Breast epithelium (tissue), 4 donors: ENCODE measurements at places on chromosomes 16 and 17. TPM values are rescaled to one million over a fixed set of nuclear protein-coding genes. Genes with fewer than 3 reads are reported as not detected.
A peak's percentile ranks its signal among the peaks of the same experiment; 100 is the strongest.

DNA sequence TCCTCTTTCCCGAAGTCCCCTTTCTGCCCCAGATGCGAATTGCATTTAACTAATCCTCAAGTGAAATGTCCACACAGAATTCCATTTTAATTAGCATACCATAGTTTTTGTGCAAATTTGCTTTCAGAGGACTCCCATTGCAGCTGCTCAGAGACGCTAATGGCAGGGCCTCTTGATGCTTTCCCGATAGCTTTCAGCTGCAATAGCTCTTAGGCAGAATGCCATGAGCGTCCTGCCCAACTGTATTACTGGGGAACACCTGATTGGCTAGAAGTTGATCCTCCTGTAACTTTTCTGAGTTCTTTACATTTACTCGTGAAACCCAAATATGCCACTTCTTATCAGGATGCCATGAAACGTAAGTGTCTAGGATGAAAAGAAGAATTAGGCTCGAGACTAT, 203.0 kb downstream of the UTP18 start:
- no peaks in the 10 kb centered on the region for H3K4me1 ChIP-seq
- no peak for DNase-seq
- no peaks in the 10 kb centered on the region for H3K27me3 ChIP-seq
- H3K27ac ChIP-seq, result no peak overlapping the region

- H3K27ac ChIP-seq, result no peak overlapping the region
- DNase-seq, result no peak
- H3K27me3 ChIP-seq, result no peaks in the 10 kb centered on the region
- no peaks in the 10 kb centered on the region for H3K4me1 ChIP-seq
These were observed 175.2 kb downstream of the KCNJ2 start for GRCh38 chr17:70344386-70345060.

GRCh38 chr16:3952737-3953131, 72.2 kb upstream of the CREBBP start:
- no peaks in the 10 kb centered on the region for H3K36me3 ChIP-seq
- H3K27me3 ChIP-seq, result no peaks in the 10 kb centered on the region
- H3K4me1 ChIP-seq, result no peaks in the 10 kb centered on the region
- H3K27ac ChIP-seq, result peak overlapping the region; percentile 61

DNA sequence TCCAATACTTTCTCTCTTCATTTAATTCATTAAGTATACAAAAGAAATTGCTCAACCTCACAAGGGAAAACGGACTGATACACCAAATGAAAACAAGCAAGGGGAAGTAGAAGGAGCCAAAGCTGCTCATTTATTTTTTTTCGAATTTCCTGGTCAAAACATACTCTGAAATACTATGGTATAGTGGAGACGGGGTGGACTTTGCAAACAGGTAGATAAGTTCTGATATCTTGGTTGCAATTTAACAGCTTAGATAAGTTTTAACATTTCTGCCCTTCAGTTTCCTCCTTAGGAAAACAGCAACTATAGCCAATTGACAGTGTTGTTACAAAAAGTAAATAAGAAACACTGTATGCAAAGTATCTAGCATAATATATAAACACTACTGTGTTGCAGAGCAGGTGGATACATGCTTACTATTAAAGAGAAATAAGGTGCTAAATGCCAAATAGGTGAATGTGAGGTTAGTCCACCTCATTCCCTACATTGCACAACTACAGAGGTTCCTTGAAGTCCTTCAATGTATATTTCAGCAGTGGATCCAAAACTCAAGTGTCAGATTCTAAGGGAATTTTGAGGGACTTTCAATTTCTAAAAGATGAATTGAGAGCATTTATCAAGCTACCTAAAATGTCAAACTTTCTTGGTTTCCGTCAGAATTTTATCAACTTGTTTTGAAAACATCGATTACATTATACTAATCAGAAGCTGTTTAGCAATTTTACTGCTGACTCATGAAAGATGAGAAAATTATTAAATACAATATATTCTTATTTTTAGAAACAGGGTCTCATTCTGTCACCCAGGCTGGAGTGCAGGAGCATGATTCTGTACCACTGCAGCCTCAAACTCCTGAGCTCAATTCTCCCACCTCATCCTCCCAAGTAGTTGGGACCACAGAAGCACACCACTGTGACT, 11.0 kb downstream of the CCDC47 start:
- no peak for DNase-seq
- no peaks in the 10 kb centered on the region for H3K27me3 ChIP-seq
- H3K4me3 ChIP-seq, result no peak overlapping the region
- H3K36me3 ChIP-seq, result peaks cover 8% of the 10 kb centered on the region
- no peaks in the 10 kb centered on the region for H3K4me1 ChIP-seq
- H3K27ac ChIP-seq, result no peak overlapping the region

- no peak overlapping the region for H3K27ac ChIP-seq
- no peaks in the 10 kb centered on the region for H3K36me3 ChIP-seq
- no peaks in the 10 kb centered on the region for H3K4me1 ChIP-seq
- no peak overlapping the region for H3K4me3 ChIP-seq
- no peaks in the 10 kb centered on the region for H3K27me3 ChIP-seq
- DNase-seq, result no peak
These were observed 269.9 kb downstream of the BCAS3 start for GRCh38 chr17:60947543-60947942.

- H3K27me3 ChIP-seq, result no peaks in the 10 kb centered on the region
- no peak overlapping the region for H3K4me3 ChIP-seq
- no peaks in the 10 kb centered on the region for H3K4me1 ChIP-seq
- no peak for DNase-seq
- H3K36me3 ChIP-seq, result no peaks in the 10 kb centered on the region
These were observed 24.8 kb upstream of the NAGS start for GRCh38 chr17:43979671-43980070.

- no peak for DNase-seq
- no peak overlapping the region for H3K4me3 ChIP-seq
- H3K36me3 ChIP-seq, result no peaks in the 10 kb centered on the region
- no peaks in the 10 kb centered on the region for H3K27me3 ChIP-seq
These were observed 30.4 kb downstream of the SLC7A5 start for GRCh38 chr16:87838643-87839541.

DNA sequence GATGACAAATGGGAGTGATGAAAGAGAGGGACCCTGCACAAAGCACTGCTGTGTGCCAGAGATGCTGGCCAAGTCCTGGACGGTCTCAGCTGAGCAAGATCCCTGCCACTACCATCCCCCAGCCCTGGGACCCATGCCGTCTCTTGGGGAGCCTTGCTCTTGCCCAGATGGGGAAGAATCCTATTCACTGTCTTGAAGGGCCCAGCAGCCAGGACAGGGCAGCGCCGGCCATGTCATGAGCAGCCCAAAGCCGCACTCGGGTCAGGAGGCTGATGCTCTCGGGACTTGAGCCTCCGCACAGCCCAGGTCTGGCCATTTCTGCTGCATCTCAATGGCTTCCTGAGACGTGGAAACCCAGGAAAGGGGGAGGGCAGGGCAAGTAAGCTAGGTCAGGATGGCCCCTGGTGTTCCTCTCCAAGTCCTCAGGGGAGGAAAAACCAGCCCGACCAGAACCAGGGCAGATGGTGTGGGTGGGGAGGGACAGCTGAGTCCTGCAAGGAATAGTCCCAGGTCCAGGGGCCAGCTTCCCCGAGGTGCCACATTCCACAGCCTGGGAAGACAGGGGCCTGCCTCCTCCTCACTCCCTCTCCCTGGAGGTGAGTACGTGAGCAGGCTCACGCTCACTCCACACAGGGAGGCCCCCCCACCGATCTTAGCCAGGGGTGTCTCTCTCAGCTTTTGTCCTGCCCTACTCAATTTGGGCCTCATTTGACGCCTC, 7.8 kb upstream of the KRT19 start:
- peak overlapping the region; percentile 3 for H3K4me3 ChIP-seq
- DNase-seq, result peak; percentile 84
- H3K36me3 ChIP-seq, result no peaks in the 10 kb centered on the region
- H3K4me1 ChIP-seq, result peaks cover 34% of the 10 kb centered on the region
- H3K27me3 ChIP-seq, result no peaks in the 10 kb centered on the region

- no peak for DNase-seq
- no peak overlapping the region for H3K4me3 ChIP-seq
- no peaks in the 10 kb centered on the region for H3K4me1 ChIP-seq
- H3K36me3 ChIP-seq, result no peaks in the 10 kb centered on the region
These were observed 13.1 kb downstream of the SOST start for GRCh38 chr17:43745541-43745940.

DNA sequence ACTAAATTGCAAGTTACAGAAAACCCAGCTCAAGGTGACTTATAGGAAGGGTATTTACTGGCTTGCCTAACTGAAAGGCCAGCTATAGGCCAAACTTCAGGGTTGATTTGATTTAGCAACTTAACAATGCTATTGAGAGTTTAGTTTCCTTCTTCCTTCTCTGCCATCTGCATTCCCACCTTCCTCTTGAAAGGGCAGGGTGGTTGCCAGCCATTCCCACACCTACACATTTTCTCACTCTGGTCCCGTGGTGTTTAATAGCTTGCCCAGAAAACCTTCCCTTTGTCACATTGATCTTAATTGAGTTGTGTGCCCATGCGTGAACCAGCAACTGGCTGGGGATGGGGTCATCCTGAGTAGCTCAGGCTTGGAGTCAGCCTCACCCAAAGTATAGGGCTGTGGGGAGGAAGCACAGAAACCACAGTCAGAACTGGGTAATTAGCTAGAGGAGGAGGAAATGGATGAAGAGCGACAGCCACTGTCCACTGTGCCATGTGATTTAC, 194.7 kb downstream of the SPECC1 start:
- no peaks in the 10 kb centered on the region for H3K36me3 ChIP-seq
- no peaks in the 10 kb centered on the region for H3K27me3 ChIP-seq
- H3K4me1 ChIP-seq, result no peaks in the 10 kb centered on the region
- H3K4me3 ChIP-seq, result no peak overlapping the region
- no peak for DNase-seq

- peak overlapping the region; percentile 97 for H3K27ac ChIP-seq
- no peaks in the 10 kb centered on the region for H3K4me1 ChIP-seq
- no peaks in the 10 kb centered on the region for H3K27me3 ChIP-seq
- no peaks in the 10 kb centered on the region for H3K36me3 ChIP-seq
- no peak for DNase-seq
These were observed 1.1 kb upstream of the HAPSTR1 start for GRCh38 chr16:9090101-9090959.

DNA sequence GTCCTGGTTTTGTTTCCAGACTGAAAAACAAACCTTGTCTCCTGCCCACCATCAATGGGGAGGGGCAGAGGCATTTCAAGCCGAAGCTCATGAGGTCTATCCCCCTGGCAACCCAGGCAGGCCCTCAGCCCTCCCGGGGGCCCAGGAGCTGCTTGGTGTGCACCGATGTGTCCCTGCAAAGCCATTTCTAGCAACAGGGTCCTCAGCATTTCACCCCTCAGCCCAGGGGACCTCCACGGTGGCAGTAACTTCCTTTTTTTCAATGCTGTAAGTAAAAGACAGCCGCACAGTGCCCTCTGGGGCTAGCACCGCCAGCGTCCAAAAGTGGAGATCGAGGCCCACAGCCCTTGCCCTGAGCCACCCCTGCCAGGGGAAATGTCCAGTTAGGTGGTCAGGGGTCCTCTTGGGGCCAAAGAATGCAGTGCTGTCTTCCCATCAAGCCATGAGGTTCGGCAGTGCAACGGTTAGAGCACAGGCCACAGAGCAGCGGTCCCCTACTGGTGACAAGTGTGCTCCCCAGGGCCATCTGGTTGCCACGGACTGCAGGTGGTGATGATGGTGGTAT, 79.9 kb downstream of the LITAF start:
- no peaks in the 10 kb centered on the region for H3K27me3 ChIP-seq
- H3K36me3 ChIP-seq, result no peaks in the 10 kb centered on the region
- DNase-seq, result no peak
- no peaks in the 10 kb centered on the region for H3K4me1 ChIP-seq
- no peak overlapping the region for H3K4me3 ChIP-seq

GRCh38 chr16:1681032-1681431, 3.0 kb downstream of the JPT2 start:
- no peak overlapping the region for H3K4me3 ChIP-seq
- no peaks in the 10 kb centered on the region for H3K4me1 ChIP-seq
- H3K27ac ChIP-seq, result peak overlapping the region; percentile 86

DNA sequence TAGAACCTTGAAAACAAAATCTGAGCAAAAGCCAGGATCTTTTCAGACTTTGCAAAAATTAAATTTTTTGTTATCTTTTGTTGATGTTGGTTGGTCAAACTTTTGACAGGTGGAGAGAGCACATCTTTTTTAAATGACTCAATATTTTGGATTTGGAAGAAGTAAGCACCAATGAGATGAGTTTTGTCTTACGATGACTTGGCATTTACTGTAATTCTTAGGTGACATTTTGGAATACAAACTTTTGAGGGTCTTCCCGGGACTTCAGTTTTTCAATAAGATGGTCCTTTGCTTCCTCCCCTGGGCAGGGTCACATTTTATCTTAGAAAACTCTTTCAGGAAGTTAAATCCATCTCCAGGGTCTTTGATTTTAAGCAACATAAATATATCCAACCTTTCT, 423.9 kb downstream of the HS3ST3B1 start:
- no peaks in the 10 kb centered on the region for H3K27me3 ChIP-seq
- no peak for DNase-seq
- no peaks in the 10 kb centered on the region for H3K4me1 ChIP-seq
- no peak overlapping the region for H3K27ac ChIP-seq
- no peaks in the 10 kb centered on the region for H3K36me3 ChIP-seq

- H3K36me3 ChIP-seq, result no peaks in the 10 kb centered on the region
- H3K27ac ChIP-seq, result peak overlapping the region; percentile 97
- H3K27me3 ChIP-seq, result no peaks in the 10 kb centered on the region
- peaks cover 63% of the 10 kb centered on the region for H3K4me1 ChIP-seq
These were observed 10.9 kb downstream of the RARA start for GRCh38 chr17:40319651-40320540.

DNA sequence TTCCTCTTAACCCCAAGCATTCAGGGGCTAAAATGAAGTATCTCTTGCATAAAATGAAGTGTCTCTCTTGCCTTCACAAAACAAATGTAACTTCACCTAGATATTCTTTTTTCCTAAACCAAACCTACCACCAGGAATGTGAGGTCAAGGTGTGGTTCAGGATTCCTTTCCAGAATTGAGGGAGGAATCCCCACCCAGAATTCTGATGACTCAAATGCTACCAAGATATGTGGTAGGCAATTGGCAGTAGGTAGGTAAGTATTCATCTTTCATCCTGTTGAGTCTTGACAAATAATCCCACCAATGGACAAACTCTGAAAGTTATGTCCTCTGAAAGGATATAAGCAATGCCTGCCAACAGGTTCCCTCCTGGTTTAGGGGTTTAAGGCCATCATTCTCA, 26.2 kb downstream of the TRIM16 start:
- H3K4me3 ChIP-seq, result no peak overlapping the region
- DNase-seq, result no peak
- no peak overlapping the region for H3K27ac ChIP-seq
- H3K36me3 ChIP-seq, result no peaks in the 10 kb centered on the region
- no peaks in the 10 kb centered on the region for H3K27me3 ChIP-seq

- no peaks in the 10 kb centered on the region for H3K36me3 ChIP-seq
- H3K4me3 ChIP-seq, result no peak overlapping the region
- peaks cover 7% of the 10 kb centered on the region for H3K4me1 ChIP-seq
- DNase-seq, result no peak
- H3K27me3 ChIP-seq, result no peaks in the 10 kb centered on the region
- H3K27ac ChIP-seq, result no peak overlapping the region
These were observed 69.5 kb downstream of the SREBF1 start for GRCh38 chr17:17767154-17767869.

The KCNAB3 gene
- 1.3 TPM for total RNA-seq

The QRICH2 gene
- 3.0 TPM for total RNA-seq

The IRX6 gene
- 3.6 TPM for total RNA-seq

The CCL5 gene
- 7.6 TPM for total RNA-seq

The SOST gene
- total RNA-seq, result not detected

The C1QL1 gene
- 7.2 TPM for total RNA-seq

The PDP2 gene
- 9.4 TPM for total RNA-seq

The KRT15 gene
- total RNA-seq, result 0.80 TPM

The CRHR1 gene
- total RNA-seq, result 2.8 TPM

The ACSF3 gene
- total RNA-seq, result 20.8 TPM

The SERPINF2 gene
- 21.3 TPM for total RNA-seq

The ZP2 gene
- total RNA-seq, result not detected

The TEX14 gene
- 0.29 TPM for total RNA-seq
